ENCODE measurements at places on chromosomes 13 and 19.

DNA sequence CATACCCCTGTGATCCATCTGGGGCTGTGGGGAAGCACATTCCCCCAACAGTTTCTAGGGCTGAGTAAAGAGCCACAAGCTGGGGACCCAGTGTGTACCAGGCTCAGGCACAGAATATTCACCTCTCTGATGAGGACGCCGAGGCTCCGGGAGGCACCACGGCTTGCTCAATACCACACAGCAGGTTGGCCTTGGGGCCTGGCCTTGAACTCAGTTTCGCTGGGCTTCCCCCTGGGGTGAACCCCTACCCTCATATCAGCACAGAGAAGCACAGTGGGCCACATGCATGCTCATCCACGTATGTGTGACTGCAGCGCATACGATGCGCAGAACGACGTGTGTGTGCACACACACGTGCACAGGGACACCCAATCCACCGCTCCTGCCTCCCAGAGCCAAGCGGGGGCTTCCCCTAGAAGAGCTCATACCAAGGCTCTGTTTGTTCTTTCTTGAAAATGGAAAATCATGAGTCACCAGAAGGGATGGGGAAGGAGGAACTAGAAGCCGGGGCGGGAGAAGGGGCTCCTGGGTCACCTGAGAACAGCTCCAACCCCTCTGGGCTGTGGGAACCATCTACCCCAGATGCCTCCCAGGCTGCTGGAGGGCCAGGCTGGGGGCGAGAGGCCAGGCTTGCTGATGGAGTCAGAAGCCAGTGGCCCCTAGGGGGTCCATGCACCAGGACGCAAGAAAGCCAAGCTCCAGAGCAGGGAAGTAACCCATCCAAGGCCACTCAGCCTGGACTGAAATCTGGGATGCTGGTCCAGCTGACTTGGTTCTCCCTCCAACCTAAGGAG, 4.9 kb upstream of the PDE4C start:
- DNase-seq, result no peak

DNA sequence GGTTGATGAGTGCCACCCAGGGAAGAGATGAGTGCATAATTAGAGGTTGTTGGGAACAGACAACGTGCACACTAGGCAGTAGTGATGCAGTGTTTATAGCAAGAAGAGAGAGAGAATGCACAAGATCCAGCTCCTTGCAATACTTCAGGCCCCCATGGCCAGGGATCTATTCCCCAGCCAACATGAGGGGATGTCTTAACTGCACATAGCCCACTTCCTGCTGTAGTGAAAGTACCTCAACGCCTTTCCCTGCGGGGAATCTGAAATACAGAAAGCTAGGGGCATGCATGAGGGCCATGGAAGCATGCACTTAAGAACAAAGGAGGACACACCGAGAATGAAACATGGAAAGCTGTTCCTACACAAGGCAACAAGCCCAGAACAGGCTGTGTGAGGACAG, 636.7 kb upstream of the GPC6 start:
- DNase-seq, result no peak

- DNase-seq, result no peak
Observed at GRCh38 chr13:110445722-110446574, 115.6 kb downstream of the RAB20 start.

- DNase-seq, result no peak
Observed at GRCh38 chr19:48395499-48395898, 2.0 kb downstream of the GRIN2D start.

GRCh38 chr13:19860884-19861655, 2.4 kb downstream of the ZMYM5 start:
- DNase-seq, result no peak

DNA sequence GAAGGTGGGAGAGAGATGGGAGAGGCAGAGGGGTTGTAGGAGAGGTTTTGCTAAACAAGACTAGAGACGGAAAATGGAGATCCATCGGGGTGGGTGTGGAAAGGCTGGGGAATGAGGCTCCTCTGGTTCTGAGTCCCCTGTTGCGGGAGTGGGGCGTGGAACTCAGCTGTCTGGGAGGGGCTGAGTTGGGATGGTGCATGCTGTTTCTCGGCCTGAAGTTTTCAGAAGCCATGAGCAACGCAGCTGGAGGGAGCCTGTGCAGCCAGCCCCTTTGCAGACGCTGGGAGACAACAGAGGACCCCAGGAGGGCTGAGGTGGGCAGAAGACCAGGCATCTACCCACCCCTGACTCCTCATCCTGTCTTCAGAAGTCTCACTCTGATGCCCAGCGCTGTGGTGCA, 7.4 kb upstream of the GIPR start:
- no peak for DNase-seq

DNA sequence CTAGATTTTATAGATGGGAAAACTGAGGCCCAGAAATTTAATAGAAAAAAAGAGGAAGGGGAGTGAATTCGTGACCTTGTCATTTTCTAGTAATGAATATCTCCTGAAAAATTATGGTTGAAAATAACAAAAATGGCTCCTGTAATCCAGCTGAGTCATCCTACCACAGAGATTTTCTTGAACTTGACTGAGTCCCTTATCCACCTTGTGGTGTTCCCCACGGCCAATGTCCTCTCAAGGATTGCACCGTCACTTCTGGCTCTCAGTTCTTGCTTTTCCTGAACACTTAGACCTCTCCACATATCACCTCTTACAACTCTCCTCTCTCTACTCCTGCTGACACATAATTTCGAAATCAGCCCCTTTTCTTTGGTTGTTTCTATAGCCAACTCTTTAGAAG, 1.2 kb upstream of the KATNAL1 start:
- no peak for DNase-seq

GRCh38 chr19:51274049-51274770, 23.3 kb downstream of the SIGLECL1 start:
- DNase-seq, result no peak

DNA sequence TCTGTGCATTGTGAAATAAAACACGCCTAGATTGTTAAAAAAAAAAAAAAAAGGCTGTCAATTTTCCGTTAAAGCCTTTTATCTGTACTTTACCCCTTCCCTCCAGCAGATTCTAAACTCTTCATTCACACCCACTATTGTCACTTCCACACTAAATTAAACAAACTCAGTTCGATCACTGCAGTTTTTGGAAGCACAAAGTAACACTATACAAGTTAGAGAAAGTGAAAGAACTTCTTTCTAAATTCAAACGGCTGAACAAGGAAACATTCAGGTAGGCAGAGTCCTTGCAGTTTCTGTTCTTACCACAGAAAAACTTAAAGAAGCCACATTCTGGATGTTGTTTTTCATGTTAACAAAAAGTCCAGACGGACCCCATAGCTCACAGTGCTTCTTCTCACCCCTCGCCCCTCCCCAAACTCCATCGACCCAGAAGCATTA, 27.5 kb upstream of the UBE2L5 start:
- DNase-seq, result no peak

DNA sequence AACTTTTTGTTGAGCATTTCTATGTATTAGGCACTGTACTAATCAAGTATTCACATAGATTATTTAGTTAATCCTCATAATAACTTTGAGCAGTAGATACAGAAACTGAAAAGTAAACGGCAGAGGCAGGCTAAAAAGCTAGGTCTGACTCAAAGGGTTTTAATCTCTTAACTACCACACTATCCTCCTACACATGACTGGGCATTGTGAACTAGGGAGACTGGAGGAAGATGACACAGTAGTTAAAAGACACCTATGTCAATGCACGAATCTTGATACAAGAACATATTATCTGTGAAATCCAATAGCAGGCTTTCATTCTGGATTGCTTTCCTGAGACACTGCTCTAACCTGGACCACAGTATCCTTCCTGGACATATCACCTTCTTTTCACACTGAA, 36.3 kb downstream of the MICU2 start:
- DNase-seq, result no peak

- no peak for DNase-seq
Observed at GRCh38 chr13:40996426-40997092, 22.6 kb downstream of the ELF1 start.

- no peak for DNase-seq
Observed at GRCh38 chr19:5038631-5039271, 69.8 kb downstream of the KDM4B start.

DNA sequence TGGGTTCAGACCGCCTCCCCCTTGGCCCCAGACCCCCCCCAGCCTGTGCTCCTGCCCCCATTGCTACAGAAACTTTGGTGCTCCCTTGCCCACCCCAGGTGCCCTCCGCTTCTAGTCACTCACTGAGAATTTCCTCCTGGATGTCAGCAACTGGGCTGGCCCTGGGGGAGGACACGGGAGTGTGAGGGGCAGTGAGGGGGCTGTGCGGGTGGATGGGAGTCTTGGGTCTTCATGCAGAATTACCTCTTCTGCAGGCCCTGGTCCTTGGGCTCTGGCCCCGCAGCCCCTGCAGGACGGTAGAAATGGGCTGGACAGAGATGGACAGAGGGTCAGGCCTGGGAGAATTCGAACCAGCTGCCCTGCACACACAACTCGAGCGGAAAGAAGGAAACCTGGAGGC, 4.8 kb downstream of the LILRB5 start:
- DNase-seq, result no peak

DNA sequence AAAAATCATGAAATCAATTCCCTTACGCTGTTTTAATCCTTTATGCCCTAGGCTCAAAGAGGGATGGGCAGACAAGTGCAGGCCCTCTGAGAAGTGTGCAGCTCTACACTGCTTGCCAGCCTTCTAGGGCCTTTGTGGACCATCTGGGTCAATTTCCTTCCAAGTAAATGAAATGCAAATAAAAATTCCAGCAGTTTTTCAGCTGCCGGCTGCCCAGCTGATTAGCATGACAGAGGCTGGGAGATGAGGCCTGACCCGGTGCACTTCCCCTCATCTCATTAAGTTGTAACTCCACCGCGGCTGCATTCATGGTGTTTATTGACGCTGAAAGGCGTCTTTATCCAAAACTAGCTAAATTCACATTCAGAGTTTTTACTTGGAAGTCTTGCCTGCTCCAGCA, 47.5 kb upstream of the GSX1 start:
- no peak for DNase-seq

DNA sequence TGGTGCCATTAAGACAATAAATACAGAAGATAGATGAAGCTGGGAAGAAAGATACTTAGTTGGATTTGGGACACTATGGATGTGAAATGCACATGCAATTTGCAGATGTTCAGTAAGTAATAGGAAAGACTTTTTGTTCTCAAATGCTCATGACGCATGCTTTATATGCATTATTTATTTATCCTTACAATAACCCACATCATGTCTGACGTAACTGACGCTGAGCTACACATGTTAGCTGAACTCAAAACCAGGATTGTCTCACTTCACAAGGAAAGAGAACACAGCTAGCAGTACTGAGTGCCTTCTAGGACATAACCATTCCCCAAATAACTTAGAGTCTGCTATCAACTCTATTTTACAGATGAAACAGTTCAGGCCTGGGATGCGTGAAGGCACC, 463.4 kb downstream of the FGF9 start:
- no peak for DNase-seq

GRCh38 chr13:64234255-64234654, 2818.6 kb upstream of the PCDH20 start:
- DNase-seq, result no peak

DNA sequence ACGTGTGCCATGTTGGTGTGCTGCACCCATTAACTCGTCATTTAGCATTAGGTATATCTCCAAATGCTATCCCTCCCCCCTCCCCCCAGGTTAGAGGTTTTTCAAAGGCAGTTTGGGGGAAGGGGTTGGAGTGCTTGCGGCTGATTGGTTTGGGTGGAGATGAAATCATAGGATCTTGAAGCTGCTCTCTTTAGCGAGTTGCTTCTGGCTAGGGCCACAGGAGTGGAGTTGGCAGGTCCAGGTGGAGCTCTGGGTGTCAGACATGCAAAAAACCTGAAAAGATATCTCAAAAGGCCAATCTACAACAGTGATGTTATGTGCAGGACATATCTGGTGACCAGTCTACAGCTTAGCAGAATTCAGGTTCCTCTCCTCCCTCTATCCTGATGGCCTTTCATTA, 32.6 kb upstream of the CXCL17 start:
- DNase-seq, result no peak

GRCh38 chr19:29587518-29587986, 18.5 kb upstream of the POP4 start:
- DNase-seq, result no peak

DNA sequence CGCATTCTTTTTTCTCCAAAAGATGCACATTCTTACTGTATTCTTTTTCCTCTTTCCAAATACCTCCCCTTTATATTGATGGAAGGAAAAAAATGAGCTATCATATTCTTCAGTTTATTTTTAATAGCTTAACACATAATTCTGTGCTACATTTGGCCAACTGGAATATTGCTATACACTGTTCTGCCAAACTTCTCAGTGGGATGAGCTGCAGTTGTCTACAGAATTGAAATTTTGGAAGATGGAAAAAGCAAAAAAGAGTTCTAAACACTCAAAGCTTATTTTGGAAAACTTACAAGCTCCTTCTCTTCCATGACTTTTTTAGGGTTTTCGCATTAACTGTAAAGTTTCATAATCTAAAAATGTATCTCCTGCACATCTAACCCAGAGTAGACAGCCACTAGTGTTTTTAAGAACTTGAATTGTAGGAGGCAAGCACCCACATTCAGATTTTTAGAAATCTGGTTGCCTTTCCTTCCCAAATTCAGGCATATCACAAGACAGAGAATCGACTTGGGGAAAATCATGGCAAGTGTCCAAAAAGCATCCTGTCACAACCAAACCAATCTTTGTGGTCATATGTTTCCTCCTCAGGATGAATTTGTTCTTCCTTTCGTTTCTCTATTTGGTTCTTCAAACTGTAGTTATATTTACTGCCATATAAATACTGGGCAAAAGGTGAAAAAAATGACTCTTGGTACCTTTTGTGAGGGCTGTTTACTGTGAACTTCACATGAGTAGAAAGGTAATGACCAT, 111.4 kb upstream of the FRY start:
- DNase-seq, result no peak
